ENCODE measurements at places on chromosomes 7 and 10.

DNA sequence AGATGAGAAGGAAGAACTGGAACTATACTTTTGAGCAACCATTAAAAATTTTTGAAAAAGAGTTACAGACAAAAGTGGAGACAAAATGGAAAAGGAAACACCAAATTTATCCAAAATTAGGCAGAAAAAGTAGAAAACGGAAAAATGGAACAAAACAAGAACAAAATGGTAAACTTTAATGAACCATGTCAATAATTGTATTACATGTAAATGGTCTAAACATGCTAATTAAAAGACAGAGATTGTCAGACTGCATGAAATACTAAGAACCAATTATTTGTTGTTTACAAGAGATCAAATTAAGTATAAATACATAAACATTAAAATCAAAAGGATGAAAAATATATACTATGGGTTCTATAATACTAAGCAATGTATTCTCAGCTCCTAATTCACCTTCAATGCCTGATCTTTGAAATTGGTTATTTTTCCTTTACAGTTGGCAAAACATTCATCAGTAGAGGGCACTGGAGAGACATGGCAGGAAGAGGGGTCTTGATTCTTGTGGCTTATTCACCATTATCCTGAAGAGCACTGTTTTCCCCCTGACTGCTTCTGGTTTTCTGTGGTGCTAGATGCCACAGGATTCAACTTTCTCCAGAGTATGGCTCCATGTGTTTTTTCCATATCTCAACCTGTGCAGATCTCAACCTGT is 124.9 kb downstream of the ELFN1 start:
- DNase-seq, result no peak

- DNase-seq, result no peak
These were observed 34.6 kb upstream of the TPST1 start for GRCh38 chr7:66170309-66171231.

DNA sequence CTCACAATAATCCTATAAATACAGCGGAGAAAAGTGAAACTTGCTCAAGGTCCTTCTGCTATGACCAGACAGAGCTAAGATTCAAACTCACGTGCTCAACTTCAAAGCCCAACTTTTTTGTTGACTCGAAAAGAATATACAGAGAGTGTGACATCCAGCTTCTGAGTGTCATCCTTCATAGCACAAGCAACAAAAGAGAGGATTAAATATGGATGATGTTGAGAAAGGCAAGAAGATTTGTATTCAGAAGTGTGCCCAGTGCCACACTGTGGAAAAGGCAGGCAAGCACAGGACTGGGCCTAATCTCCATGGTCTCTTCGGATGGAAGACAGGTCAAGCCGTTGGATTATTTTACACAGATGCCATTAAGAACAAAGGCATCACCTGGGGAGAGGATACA is 2.1 kb upstream of the FAM3C start:
- DNase-seq, result no peak

DNA sequence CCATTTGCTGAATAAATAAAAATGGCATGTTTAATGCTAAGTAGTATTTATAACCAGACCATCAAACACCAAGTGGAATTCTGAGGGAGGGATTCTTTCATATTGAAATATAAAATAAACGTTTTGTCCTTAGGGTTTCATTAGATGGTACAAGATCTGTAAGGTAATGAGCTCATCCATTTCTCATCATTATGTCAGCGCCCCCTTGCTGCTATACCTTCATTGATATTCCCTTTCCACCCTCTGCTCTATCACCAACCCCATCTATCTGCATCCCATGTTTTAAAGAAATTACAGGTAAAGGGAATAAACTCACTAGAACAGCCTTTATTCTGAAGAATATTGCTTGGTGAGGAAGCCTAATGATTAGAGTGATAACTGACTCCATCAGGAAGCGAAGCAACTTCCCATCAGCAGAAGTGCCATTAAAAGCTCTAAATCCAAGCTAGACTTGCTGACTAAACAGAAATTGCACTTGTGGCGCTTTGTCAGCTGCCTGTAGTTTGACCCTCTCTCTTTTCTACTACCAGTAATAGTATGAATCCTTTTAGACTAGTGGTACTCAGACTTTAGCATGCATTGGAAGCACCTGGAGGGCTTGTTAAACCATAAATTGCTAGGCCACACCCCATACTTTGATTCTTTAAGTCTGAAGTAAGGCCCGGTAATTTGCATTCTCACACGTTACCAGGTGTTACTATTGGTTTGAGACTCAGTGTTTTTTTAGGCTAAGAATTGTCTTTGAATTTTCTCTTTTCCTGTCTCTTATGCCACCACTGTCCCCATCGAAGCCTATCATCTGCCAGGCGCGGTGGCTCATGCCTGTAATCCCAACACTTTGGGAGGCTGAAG is 27.5 kb downstream of the ADD3 start:
- DNase-seq, result no peak

DNA sequence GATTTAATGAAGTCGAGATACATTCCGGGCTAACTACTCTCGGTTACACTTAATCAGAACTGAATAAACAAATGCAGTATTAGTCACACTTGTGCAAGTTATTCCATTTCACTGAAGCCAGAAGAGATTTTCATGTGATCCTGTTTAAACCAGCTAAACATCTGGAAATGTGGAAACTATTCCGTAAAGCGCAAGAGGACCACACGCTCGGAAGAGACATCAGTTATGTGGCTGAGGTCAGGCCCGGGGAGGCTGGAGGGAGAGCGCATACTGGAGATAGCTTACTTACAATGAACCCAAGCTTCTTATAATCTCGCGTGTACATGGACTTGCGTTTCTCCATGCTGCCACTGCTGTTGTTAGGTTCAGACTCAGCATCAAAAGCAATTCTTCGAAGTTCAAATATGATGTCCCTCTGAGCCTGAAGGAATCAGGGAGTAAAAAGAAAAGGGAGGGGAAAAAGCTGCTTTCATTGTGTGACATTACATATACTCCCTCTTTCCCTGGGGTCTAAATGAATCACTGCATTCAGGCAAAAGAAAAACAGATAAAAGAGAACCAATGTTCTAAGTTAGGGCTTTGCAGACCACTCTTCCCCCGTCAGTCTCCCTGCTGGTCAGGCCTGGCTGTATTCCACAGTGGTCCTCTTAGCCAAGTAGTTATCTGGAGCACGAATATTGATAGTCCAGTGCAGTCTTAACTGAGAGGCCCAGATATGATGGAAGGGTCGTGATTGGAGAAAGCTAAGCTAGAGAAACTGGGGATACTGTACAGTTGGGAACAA is 237.4 kb downstream of the ELMO1 start:
- DNase-seq, result no peak

DNA sequence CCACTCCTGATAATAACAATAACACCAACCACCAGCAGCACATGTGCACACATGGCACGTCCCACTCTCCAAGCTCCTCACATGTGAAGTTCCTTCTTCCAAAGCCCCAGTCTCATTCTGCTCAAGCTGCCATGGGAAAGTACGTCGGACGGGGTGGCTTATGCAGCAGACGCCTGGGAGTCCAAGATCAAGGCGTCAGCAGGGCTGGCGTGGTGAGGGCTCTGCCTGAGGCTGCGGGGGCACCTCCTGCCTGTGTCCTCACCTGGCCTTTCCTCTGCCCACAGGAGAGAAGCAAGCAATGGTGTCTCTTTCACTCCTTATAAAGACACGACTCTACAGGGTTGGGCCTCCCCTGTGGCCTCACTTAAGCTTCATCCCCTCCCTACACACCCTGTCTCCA is 68.8 kb upstream of the INSIG1 start:
- no peak for DNase-seq

- no peak for DNase-seq
These were observed 65.2 kb upstream of the FEZF1 start for GRCh38 chr7:122369756-122370155.

GRCh38 chr7:77685233-77685632 is 11.0 kb upstream of the RSBN1L start:
- DNase-seq, result no peak

GRCh38 chr7:78125884-78126283 is 327.3 kb downstream of the PHTF2 start:
- no peak for DNase-seq

GRCh38 chr10:76049581-76050290 is 618.3 kb downstream of the LRMDA start:
- DNase-seq, result no peak

DNA sequence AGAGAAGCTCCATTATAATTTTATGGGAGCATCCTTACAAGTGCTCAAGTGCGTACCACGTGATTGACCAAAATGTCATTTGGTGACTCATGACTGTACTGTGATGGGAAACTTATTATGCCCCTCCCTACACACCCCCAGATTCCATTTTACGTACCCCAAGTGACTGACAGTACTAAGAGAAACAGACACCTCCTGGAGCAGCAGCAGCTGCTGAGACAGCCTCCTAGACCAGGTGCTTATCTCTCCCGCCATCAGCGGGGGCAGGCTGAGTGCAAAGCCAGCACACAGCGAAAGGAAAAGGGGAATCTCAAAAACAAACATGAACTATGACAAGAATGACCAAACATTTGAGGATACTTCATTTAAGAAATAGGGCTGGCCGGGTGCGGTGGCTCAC is 4.2 kb upstream of the ADAM12 start:
- DNase-seq, result no peak

All from HuH-7.5 (cell line).